Left renal cortex interstitium (tissue), 4 donors: ENCODE measurements at places on chromosomes 4 and X. TPM values are rescaled to one million over a fixed set of nuclear protein-coding genes. Genes with fewer than 3 reads are reported as not detected.

DNA sequence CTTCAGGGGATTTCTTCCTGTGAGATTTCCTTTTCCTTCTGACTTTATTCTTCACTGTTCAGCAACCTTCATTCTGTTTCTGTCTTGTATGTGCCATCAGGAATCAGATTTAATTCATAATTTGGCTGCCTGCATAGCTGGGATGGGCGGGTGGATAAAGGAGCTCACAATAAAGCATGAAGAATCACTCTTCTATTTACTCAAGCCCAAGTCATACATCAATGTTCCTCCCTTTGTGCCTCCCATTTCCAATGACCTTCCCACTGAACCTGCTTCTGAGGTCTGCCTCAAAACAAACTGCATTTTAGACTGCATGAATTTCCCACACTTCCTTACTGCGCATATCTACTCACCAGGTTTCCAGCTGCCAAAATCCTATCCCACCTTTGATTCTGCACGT is 14.0 kb downstream of the PDGFC start:
- no peak for DNase-seq

The SSX1 gene
- not detected for polyA plus RNA-seq

- no peak for DNase-seq
Observed at GRCh38 chr4:78222575-78223186, 165.6 kb downstream of the FRAS1 start.

DNA sequence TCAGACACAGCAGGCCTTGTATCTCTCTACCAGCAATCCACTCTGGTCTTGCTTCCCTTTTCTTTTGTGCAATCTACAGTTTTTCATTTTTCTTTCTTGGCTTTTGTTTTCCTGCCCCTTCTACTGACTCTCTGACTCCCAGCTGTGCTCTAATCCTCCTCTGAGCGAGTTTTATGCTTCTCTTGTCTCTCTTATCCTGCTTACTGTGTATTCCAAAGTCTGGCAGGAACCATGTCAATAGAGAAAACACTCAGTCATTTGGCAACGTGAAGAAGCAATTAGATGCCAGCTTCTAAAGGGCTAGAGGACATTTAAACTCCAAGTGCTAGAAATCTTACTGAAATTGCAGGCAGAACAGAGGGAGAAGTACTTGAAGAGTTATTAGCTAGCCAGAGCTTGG is 984.6 kb upstream of the TENM3 start:
- DNase-seq = no peak

The H2BW2 gene
- 0.58 TPM for polyA plus RNA-seq

GRCh38 chr4:139416073-139416673 is 37.7 kb upstream of the RAB33B start:
- no peak for DNase-seq

GRCh38 chr4:79652232-79652631 is 244.2 kb upstream of the GK2 start:
- no peak for DNase-seq

DNA sequence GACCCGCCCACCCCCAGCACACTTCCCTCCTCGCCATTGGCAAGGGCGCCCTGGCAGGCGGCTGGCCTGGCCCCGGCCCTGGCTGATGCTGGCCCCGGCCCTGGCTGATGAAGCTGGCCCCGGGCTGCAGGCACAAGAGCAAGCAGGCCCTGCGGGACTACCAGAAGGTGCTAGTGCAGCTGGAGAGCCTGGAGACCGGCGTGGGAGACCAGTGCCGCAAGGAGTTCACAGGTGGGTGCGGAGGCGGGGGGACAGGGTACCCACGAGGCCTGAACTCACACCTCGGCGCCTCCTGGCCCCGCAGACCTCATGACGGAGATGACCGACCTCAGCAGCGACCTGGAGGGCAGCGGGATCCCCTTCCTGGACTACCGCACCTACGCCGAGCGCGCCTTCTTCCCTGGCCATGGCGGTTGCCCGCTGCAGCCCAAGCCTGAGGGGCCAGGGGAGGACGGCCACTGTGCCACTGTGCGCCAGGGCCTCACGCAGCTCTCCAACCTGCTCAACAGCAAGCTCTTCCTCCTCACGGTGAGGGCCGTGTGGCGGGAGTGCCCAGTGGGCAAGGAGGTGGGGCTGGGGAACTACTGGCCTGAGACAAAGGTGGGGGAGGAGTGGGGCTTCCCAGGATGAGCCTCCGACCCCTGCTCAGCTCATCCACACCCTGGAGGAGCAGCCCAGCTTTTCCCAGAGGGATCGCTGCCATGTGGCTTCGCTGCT is 6.1 kb upstream of the SRPK3 start:
- no peak for DNase-seq
